ENCODE measurements at places on chromosomes 7 and 10.

GRCh38 chr10:35612385-35613106, 7.4 kb downstream of the GJD4 start:
- DNase-seq = no peak

DNA sequence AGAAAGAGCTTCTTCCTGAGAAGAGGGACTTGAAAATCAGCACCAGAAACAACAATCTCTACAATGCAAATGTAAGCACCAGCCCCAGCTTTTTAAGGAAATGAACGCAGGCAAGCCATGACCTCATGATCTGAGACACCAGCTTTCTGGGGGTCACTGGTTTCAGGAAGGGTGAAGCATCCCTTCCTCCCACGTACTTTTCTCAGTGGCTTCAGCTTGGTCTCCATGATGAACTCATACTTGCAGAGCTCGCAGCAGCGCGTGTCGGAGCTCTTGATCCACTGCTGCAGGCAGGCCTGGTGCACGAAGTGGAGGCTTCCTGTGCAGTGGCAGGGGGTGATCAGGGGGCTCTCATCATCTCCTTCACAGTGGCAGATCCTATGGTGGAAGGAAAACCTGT, 87.0 kb downstream of the ALOX5 start:
- no peak for DNase-seq

DNA sequence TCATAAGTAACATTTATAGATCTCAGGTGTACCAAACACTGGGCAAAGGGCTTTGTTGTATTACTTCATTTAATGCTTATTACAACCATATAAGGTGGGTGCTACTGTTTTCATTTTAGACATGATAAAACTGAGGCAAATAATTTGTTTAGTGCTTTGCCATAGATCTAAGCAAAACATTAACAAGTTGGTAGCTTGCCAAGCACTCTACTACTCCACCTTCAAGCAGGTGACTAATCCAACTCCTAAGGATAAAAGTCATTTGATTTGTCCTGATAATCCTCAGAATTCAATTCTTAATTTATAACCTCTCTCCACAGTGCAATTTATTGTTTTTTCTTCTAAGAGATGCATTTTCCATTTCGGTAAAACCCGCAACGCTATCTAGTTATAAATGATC, 646.4 kb downstream of the GRM8 start:
- DNase-seq = no peak

- no peak for DNase-seq
Measured at GRCh38 chr7:150379441-150380379, 580 bp downstream of the ZNF775 start.

GRCh38 chr10:130894471-130894870, 417.1 kb downstream of the TCERG1L start:
- no peak for DNase-seq

GRCh38 chr7:143487566-143487965, 9.9 kb downstream of the TAS2R41 start:
- peak; percentile 17 for DNase-seq

DNA sequence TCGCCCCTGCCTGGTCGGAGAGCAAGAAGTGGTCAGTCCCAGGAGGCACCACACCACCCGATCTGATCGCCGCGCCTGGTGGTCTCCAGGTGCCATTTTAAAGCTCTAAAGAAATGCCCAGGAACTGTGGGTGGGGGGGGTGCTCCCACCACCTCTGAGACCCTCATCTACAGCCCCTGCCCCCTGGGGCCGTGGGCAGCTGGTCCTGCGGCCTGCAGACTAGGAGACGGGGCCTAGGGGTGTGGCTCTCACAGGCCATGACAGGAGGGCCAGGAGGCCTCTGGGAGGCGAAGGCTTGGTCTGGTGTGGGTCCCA, 55.8 kb upstream of the TNRC18 start:
- no peak for DNase-seq

GRCh38 chr7:159015454-159016410, 128.9 kb downstream of the VIPR2 start:
- no peak for DNase-seq

DNA sequence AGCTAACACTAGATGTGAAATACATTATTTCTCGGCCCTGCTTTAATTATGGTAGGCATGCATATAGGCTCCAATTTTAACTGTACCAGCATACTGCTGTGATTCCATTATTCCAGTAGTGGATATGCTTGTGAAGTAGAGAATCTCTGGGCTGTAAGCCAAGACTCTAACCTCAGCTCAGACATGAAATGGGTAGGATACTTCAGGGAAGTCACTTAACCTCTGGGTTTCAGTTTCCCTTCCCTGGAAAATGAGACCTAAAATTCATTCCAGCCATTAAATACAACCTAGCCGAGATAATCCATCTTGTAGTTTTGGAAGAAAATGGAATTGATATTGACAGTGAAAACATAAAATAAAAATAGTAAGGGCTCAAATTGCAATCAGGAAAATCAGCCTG, 59.6 kb upstream of the TRIL start:
- DNase-seq = peak; percentile 81

DNA sequence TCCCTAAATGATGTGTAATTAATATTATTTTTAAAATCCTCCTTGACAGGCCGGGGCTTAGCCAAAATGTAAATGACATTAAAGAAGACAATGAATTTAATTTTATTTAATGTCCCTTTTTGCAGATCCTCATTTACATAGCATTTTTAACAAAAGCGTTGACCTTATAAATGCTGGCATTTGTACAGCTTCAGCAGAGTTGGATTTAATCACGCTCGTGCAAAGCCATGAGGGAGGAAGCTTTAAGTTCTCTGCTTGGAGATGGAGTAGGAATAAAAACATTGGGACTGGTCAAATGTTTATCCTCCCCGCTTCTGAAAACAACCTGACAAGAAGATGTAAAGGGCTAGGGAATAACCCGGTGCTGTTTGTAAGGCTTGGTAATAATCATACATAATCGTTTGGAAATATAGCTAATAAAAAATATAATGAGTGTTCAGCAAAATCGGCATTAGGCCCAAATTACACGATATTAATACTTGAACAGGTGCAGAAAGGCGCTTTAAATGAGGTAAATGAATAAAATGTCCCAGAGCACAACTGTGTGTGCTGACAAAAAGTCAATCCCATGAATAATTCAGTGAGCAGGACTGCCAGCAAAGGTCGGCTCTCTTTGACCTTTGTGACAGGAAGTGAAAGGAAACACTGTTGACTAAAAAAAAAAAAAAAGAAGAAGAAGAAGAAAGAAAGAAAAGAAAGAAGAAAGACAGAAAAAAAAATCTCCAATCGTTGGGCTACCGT, 11.5 kb downstream of the EBF3 start:
- DNase-seq = no peak

DNA sequence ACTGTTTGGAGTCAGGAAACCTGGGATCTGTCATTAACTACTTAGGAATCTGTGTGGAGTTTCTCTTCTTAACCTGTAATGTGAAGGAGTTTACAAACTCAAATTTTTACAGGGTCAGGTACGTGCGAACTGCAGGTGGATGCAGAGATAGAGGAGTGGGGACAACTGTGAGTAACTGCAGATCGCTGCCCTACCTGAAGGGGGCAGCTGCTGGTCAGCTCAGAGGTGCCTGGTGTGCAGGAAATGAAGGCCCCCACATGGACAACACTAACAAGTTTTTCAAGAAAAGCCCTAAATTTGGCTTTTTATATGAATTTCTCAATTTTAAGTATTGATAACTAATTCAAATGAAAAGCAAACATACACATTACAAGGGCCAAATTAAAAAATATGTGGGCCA, 380.0 kb downstream of the REEP3 start:
- DNase-seq = no peak

- DNase-seq = no peak
Measured at GRCh38 chr7:44379366-44380188, 54.2 kb upstream of the CAMK2B start.

DNA sequence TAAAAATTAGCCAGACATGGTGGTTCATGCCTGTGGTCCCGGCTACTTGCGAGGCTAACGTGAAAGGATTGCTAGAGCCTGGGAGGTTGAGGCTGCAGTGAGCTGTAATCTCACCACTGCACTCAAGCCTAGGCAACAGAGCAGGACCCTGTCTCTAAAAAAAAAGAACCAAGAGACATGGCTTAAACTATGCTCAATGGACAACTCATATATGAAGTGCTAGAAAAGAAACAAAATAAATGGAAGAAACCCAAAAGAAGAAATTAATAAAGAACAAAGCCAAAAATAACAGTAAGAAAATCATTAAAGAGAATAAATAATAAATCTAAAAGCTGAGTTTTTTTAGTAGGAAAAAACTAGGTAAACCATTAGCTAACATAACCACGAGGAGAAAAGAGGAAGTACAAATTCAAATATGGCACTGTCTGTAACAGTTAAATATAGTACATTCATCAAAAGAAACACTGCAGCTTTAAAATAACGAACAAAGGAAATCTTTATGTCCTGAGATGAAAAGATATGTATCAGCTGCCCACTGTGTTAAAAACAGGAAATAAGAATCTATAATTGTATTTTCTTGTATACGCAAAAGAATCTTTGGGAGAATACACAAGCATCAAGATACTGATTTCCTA, 48.7 kb downstream of the UPF2 start:
- DNase-seq = no peak

DNA sequence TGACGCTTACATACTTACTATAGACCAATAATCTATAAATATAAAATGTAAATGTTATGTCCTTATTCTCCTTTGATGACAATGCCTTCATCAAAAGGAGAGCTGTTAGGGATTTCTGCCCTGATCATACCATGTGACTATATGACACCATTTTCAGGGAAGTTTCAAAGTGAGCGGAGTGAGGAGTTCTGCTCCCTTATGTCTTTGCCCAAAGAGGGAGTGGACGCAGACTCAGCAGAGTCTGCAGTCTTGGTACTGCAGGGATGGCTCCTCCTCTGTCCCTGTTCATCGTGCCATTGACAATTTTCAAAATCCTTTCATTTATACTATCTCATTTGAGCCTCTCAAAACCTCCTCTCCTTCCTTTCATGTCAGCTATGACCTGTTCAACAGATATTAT, 27.9 kb downstream of the HYAL4 start:
- no peak for DNase-seq

- DNase-seq = no peak
Measured at GRCh38 chr10:59688921-59689351, 20.7 kb downstream of the SLC16A9 start.

- DNase-seq = peak; percentile 94
Measured at GRCh38 chr10:62560201-62560819, 186.1 kb downstream of the ZNF365 start.

- no peak for DNase-seq
Measured at GRCh38 chr7:133796782-133797745, 330.1 kb upstream of the LRGUK start.

DNA sequence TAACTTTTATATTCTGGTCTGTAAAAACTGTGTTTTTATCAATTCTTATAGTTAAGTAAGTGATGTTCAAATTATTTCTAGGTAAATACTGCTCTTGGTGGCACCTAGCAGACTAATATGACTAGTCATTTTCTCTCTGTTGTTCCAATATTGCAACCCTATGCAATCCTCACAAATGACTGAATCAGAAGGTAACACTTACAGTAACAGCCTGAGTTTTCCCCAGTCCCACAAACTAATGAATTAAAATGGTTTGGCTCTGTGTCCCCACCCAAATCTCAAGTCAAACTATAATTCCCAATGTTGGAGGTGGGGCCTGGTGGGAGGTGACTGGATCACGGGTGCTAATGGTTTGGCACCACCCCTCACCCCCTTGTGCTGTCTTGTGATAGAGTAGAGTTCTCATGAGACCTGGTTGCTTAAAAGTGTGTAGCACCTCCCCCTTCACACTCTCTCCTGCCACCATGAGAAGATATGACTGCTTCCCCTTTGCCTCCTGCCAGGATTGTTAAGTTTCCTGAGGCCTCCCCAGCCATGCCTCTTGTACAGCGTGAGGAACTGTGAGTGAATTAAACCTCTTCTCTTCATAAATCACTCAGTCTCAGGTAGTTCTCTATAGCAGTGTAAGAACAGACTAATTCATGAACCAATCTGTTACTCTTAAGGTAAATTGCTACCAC, 43.5 kb downstream of the MTPN start:
- peak; percentile 13 for DNase-seq

- peak; percentile 30 for DNase-seq
Measured at GRCh38 chr10:34524369-34525091, 290.6 kb downstream of the PARD3 start.

- peak; percentile 75 for DNase-seq
Measured at GRCh38 chr7:98760201-98760651, 109.6 kb downstream of the TMEM130 start.

GRCh38 chr10:119919826-119920225, 27.3 kb downstream of the SEC23IP start:
- no peak for DNase-seq

DNA sequence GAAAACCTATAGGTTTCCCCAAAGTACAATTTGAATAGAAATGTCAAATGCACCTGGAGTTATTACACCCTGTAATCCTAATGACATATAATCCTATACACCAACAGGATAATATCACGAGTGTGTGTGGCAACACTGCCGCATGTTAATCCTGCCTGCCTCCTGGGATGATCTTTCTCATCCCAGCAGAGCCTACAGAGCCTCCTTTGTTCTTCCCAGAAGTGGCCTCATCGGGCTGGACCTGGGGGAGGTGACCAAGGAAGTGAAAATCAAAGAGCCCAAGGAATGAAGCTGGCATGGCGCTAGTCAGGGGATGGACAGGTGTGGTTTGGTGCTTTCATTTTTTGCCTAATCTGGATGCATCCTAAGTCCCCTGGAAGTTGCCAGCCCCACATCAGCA, 29.5 kb upstream of the LEP start:
- no peak for DNase-seq

DNA sequence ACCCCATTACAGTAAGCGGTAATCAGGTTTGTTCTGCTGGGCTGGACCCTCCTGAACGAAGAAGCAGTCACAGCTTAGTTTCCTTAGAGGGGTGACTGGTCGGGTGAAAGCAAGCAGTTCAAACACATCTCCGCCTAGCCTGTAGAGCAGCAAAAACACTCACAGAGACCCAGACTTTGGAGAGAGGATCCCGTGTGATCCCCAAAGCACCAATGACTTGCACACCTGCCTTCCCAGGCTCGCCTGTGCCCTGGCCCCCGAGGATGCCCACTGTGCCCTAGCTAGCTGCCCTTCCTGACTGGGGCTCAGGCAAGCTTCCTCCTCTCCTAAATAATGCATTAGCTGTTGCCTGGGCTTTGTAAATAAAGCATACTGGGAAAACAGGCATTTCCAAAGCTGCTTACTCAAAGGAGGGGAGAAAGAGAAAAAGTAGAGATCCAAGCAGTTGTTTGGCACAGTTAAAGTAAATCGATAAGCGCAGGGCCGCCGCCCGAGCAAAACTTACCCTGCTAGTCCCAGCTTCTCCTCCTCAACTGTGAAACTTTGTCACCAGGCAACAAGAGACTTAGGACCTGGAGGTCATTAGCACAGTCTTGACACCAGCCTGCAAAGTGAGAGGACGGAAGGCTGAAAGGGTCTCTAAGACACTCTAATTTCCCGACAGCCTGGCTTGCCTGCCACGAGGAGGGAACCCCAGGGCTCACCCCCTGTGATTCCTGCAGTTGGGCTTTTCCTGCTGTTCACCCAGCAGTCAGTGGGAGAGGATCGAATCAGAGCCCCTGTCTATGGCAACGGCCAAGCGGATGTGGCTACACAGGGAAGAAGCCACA, 4.8 kb downstream of the LRRC18 start:
- peak; percentile 10 for DNase-seq

GRCh38 chr10:47396311-47396717, 12.2 kb upstream of the ZNF488 start:
- no peak for DNase-seq

- peak; percentile 75 for DNase-seq
Measured at GRCh38 chr10:102342958-102343357, 52.5 kb upstream of the NFKB2 start.

GRCh38 chr10:788796-789748, 99.6 kb upstream of the DIP2C start:
- peak; percentile 68 for DNase-seq

All from fibroblast of upper back skin (primary cell).